Activated T-cell treated with anti-CD3 and anti-CD28 coated beads for 48 hours (primary cell): ENCODE measurements at places on chromosomes 1 and 21.

DNA sequence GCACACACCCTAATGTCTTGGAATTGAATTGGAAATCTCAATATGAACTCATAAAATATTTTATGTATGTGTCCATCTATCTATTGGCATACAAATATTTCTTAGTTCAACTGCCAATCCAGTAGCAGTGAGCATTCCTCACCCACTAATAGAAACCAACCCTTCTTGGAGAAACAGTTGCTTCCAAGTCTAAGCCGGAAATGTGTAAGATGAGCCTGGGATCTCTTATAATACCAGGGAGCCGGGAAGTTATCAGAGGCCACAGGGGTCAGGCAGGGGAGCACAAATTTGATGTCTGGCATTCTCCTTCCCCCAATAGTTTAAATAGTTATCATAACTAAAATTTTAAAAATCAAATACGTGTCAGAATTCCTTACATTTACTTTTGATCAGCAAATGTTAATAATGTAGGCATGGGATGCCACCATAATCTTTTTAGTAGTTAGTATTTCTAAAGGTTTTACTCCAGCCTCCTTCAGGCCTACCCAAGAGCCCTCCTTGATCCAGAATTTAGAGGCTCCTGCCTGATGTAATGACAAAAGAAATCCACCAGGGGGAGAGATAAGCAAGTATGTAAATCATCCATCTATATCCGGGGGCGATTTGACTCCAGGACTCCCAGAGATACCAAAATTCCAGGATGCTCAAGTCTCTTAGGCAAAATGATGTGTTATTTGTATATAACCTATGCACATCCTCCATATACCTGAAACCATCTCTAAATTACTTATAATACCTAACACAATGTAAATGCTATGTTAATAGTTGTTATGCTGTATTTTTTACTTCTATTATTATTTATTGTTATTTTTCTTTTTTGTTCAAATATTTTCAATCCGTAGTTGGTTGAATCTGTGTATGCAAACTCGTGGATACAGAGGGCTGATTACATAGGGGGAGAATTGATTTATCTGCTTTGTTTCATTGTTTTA, 218.7 kb upstream of the COA6 start:
- no peak for DNase-seq

DNA sequence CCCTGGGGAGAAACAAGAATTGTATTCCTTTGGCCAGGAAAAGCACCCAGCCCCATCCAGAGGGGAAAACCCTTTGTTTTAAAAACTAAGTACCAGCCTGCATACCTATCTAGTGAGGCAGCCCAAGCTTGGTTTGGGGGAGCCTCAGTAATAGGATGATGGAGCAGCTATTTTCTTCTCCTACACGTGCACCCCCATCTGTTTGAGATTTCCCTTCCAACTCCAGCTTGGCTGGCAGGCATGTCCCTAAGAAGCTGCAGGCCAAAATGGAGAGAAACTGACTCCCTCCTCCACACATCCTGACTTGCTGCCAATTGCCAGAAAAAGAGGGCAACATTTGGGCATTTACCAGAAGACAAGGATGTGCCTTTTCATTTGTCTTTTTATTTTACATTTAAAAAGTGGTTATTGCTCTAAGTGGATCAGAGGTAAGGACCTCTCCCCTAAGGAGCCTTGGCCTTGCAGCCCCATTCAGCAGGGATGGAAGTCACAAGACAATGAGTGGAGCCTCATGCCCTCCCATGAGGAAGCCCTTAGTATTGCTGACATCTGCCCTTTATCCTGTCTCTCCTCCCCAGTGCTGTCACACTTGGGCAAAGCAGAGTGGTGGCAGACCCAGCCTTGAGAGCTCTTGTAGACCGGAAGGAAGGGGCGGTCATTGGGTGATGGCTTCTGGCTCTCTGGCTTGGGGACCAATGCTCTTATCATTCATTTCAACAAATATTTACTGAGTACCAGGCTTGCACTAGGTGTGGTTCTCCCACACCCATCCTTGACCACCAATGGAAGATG, 8.6 kb downstream of the FNDC5 start:
- no peak for DNase-seq

DNA sequence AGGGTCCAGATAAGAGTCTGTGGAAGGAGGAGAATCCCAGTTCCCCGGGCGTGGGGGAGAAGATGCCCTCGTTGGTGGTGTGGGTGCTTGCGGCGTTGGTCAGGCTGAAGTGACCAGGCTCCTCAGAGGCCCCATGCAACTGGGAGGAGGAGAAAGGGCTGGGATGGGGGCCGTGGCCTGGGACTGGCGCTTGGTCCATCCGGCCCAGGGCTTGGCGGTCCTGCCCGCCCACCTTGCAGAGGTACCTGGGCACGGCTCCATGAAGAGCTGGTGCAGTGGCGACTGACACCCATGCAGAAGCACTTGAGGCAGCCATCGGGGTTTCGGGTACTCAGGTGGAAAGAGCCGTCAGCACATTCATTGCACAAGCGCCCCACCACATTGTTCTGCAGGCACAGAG, 60.8 kb downstream of the HSPG2 start:
- no peak for DNase-seq

GRCh38 chr1:89938171-89939055, 56.5 kb upstream of the ZNF326 start:
- no peak for DNase-seq

GRCh38 chr1:156438278-156438987, 62.1 kb downstream of the MEF2D start:
- DNase-seq = no peak

DNA sequence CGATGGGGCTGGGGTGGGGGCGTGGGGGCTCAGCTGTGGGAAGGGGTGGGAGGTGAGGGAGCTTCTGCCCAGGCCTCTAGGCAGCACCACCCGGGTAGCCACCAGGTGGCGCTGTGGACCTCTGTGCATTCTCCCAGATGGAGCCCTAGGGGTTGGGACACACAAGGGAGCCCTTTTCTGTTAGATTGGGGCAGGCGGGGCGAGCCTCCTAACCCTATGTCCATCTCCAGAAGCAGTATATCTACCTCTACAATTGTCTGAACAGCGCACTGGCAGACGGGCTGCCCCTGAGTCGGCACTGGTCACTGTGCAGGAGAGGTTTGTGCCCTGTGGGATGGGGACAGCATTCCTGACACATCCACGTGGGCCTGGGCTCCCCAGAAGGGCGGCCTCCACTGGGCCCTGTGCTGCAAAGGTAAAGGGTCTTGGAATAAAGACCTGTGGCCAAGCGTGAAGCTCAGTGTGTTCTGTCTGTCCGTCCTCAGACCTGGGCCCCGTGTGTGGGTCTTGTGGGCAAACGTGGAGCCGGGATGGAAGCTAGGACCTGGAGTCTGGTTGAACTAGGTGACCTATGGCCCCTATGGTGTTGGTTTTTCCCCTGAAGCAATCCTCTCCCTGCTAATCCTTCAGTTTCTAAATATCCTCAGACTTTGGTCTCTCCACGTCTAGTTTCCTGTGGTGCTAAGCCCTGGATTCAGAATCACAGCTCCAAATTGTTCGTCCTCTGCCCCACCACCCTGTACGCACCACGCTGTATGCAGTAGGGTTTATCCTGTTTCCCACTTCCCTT, 4.4 kb upstream of the LGR6 start:
- peak; percentile 76 for DNase-seq

GRCh38 chr1:185008838-185009237, 34.5 kb upstream of the NIBAN1 start:
- no peak for DNase-seq

DNA sequence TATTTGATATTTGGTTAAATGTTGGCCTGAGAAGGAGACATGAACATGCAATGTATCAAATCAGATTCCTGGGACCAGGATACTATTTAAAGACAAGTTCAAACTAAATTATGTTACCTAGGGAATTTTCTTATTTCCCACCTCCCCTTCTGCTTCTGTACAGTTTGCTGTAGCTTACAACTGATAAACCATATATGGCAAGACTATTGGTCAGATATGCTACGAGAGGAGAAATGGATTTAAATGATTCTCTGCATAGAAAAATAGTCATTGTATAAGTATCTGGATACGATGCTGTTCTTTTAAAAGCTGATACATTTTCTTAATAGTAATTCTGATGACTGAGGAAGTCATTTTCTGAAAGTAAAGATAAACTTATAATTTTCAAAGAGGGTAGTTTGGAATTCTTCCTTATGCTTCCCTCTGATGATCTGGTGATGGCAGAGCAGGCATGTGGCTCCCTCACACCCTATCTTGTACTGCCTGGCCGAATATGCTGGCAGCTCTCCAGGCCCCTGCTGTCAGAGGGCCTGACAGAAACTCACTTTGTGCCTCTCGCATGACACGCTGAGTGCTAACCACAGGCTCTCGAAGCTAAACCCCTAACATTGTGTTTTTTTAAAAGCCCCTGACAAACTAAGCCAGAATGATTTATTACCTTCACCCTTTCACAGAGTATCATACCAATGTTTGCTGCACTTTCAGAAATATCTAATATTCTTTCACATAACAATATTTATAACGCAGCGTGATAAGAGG, 19.4 kb downstream of the RRP15 start:
- DNase-seq = no peak

GRCh38 chr1:96292141-96292540, 429.4 kb upstream of the PTBP2 start:
- DNase-seq = no peak

GRCh38 chr1:204151552-204152309, at the start of gene ETNK2:
ETNK2 (minus strand) TSS chr1:204152044; CDS start chr1:204151852, 192 bp downstream.
- peak; percentile 45 for DNase-seq

DNA sequence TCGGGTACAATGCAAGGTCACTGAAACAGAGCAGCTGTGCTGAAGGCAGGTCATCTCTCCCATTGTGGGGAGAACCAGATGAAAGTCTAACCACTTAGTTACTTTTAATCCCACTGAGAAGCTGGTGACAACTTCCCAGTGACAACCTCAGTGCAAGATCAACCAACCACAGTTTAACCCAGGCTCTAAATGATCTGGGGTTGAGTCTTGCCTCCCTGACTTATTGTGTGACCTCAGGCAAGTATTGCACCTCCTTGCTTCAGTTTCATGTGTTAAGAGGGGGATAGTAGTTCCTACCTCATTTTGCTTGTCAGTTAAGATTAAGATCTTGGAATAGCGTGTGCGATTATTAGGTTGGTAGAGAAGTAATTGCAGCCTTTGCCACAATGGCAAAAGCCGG, 3.2 kb downstream of the ZP4 start:
- no peak for DNase-seq

GRCh38 chr1:54701066-54701465, 14.6 kb upstream of the TTC4 start:
- no peak for DNase-seq

GRCh38 chr1:159951551-159951950, 2.5 kb downstream of the SLAMF9 start:
- DNase-seq = no peak

DNA sequence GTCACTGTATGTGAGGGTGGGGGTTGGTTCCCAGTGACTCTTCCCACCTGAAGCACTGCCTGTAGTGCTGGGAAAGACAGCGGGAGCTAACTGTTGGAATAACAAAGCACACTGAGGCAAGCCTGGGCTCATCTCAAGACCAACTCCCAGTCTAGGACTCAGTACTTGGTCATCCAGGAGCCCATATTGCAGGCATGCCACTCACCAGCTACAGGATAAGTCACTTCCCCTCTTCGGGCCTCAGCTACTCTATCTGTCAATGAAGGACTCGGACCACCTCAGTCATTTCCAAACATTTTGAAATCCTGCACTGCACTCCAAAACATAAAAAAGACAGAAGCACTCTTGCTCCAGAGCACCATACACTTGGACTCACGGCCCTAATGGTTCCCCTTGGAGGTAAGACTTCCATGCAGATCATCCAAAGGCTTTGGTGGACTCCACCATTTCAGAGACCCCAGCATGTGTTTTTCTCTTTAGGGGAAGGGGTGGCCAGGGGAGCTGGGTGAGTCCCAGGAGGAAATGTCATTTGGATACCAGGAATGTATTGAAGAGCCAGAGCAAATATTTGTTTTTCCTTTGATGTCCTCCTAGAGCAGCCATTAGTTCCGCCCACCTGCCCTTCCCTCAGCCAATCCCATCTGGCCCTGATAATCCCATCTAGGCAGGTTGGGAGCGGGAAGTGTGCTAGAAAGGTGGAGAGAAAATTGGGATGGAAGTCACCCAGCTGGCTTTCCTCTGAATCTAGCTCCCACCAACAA, 3.1 kb downstream of the NUAK2 start:
- no peak for DNase-seq

DNA sequence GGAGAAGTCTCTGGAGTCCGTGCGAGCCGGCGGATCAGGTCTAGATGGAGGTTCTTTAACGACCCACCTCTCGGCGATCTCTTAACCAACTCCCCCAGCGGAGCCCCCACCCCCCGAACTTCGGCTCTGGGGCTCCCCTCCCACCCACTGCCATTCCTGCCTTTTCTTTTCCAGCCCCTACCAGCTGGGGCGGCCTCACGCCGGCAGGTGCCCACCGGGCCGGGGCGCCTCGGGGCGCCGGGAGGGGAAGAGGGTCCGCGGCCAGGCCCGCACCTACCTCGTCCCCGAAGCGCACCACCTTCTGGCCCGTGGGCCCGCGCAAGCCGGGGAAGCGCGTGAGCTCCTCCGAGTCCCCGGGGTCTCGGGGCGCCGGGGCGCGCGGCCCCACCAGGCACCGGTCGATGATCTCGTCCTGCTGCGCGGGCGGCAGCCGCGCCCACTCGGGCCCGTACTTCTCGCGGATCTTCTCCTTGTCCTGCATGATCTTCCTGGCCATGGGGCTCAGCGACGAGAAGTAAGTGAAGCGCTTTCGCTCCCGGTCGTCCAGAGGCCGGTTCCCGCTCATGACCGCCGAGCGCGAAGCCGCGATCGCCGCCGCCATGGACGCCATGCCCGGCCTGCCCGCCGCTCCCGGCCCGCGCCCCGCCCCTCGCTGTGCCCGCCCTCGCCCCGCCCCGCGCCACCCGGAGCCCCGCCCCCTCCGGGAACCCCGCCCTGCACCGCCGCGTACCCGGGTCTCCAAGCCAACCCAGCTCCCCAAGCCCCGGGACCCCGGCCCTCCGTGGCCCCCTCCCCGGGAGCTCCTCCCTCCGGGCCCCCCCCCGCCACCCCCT, at the start of gene C1orf198:
C1orf198 (minus strand) TSS at position 619 of the 833 bp plus-strand sequence; CDS start at position 610, 9 bp downstream.
- DNase-seq = peak; percentile 75

DNA sequence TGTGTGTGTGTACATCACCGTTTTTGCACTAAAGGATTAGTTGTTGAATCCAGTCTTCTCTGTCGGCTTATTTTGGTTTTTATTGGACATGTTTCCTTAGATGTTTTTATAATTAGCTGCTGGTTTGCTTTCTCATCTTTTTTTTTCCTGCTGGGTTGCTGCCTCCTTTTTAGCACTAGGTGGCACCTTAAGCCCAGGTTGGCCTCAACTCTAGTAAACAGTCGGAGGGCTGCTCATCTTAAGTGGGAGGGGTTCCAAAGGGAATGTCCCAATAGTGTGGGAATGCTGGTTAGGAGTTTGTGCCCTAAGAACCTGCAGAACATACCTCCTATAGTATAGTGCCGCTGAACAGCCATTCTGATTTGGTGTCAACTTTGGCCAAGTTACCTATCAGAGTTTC, 570.1 kb upstream of the CXADR start:
- DNase-seq = no peak

DNA sequence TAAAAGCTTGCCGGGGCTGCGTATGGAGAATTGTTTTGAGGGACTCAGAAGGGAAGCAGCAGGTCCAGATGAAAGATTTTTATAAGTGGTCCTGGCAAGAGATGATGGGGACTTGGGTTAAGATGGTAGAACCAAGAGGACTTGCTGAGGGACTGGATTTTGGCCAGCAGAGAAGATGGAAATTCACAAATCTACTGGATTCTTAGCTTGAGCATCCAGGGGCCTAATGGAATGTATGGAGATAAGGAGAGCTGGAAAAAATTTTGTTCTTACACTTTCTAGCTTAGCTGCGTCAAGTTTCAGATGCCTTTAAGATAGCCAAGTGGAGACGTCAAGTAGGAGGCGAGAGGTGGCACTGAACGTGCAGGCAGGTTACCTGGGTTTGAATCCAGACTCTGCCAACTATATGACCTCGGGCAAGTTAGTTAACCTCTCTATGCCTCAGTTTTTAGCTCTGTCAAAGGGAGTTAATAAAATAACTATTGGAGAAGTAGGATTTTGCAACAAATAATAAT, 3.4 kb upstream of the RBP7 start:
- DNase-seq = no peak
